ENCODE measurements at places on chromosomes 4 and X.

- no peak for DNase-seq
Observed at GRCh38 chr4:73917081-73917501, 47.9 kb downstream of the CXCL1 start.

DNA sequence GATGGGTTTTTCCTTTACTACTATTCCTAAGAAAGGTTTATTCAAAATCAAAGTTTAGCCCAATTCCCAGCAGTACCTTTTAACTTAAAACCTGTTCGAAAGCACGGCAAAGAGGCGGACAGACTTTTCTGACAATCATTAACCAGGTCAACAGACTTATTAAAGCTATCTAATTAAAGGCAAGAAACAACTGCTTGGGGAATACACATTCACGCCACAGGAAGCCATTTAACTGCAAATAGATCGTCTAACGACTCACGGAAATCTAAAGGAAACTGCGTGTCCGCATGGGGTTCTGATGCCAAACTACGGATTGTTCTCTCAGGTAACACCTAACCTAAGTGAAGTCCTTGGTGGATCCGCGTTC is 663 bp upstream of the USP53 start:
- DNase-seq, result no peak

- no peak for DNase-seq
Observed at GRCh38 chr4:169818063-169818679, 60.4 kb upstream of the HPF1 start.

DNA sequence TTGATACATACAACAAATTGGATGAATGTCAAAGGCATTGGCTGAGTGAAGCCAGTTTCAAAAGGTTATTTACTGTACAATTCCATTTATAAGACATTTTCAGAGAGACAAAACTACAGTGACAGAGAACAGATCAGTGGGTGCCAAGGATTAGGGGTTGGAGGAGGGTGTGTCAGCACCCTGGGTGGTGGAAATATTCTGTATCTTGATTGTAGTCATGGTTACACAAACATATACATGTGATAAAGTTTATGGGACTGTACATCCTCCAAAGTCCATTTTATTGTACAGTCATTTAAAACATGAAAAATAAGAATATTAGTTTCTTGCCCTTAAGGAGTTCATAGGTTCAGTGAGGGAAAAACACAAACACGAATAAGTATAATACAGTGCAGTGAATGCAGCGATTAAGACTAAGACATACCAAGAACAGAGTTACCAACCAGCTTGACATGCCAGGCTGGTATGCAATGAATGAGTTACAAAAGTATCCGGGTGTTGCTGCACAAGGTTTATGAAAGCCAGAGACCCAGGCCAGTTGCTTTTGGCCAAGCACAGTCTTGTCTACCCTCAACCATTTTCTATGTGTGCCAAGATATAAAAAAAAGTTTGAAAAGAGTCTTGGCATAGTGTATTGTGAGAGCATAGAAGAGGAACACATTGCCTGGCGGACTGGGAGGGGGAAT is 123.6 kb downstream of the MSL3 start:
- DNase-seq, result no peak

DNA sequence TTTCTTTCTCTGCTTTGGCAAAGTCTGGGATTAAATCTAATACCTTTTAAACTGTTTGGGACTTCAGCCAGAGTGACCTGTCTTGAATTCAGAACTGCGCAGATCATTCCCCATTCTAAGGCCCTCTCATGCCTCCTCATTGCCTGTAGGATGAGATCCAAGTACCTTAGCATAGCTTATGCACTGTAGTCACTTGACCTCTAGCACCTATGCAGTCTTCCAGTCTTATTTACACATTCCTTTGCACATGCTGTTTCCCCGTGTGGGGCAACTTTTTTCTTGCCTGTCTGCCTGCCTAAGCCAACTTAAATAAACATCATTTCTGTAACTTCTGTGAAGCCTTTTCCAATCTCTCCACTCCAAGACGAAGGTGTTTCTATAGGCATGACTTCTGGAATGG is 68.4 kb downstream of the AR start:
- DNase-seq, result no peak

GRCh38 chr4:107721436-107722100 is 1.5 kb upstream of the PAPSS1 start:
- DNase-seq, result no peak

DNA sequence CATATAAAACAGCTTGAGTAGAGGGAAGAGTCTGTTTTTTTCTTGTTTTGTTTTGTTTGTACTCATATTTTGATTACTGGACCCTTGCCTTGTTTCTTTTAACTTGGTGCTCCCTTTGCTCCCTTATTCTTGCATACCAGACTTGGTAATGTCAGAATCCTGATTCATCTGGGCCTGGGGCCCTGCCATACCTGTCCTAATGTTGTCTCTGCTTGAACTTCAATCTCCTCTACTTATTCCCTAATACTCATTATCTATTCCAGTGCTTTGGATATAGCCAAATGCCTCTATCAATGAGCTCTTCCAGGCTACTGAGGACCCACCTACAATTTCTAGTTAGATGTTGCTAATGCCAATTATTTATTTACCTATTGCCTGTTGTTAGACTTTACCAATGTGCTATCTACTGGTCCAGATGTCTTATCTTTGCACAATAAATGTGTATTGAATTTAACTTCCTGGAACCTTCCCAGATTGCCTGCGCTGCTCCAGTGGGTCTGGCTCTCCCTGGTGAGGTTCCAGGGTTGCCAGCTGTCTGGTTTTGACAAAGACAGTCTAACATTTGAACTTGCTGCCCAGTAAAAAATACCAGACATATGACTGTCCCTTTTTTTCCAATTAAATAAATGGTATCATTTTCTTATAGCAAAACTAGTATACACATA is 64.4 kb upstream of the ACSL4 start:
- no peak for DNase-seq

DNA sequence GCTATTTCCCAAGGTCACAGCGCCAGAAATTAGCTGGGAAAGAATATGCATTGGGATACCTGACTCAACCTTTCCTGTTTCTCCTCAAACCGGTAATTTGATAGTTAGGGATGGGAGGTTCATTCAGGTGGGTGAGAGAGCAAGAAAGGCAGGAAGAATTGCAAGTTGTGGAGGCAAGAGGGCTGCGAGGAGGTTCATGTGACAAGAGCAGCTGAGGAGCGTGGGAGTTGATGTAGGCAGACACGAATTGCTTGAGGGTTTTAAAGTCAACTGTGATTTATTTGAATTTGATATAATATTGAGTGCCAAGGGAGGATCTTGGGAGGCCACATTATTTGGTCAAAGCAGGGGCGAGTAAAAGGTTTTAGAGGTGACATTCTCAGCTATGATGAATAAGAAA is 329.0 kb downstream of the STIM2 start:
- DNase-seq, result no peak

GRCh38 chrX:4622486-4623167 is 909.2 kb upstream of the PRKX start:
- DNase-seq, result no peak

DNA sequence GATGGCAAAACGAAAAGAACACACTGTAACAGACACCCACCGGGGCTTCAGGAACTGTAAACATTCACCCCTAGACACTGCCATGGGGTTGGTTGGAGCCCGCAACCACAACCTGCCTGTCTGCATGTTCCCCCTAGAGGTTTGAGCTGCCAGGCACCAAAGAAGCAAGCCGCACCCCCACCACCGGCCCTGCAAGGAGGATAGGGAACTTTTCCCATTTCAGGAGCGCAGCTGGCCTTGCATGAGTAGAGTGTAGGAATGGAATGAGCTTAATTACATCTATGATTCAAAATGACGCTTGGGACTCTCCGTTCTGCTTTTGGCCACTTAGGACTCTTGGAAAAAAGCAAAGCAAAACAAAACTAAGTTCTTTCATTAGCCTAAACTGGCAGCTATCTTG is 243.6 kb upstream of the CTSO start:
- no peak for DNase-seq

- no peak for DNase-seq
Observed at GRCh38 chr4:102563000-102563399, 61.8 kb downstream of the NFKB1 start.

GRCh38 chr4:10083861-10084641 is 32.5 kb downstream of the WDR1 start:
- no peak for DNase-seq

DNA sequence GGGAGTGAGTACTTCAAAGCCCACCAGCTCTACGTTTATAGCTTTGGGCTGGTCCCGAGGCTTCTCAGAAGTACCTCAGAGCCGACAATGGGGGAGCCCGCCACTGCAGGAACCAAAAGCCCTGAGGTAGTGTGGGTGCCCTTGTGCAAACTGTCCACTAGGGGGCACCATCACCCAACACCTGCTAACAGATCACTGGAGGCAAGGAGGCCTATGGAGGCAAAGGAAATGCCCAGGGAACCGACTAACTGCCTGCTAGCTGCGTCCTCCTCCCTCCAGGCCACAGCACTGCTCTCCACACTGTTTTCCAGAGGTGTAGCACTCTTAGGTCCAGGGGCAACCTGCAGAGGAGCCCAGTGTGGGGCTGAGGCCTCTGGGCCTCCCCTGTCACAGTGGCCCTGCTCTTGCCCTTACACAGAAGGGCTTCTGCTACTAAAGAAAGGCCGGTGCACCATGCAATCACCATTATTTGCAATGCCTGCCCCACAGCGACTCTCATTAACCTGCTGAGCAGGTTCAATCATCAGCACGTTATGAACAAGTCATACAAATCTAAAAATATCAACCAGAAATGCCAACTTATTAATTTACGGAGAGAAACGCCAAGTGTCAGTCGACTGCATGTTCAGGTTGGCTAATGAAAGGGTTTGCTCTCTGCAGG is 159.1 kb downstream of the NSUN7 start:
- peak; percentile 75 for DNase-seq

DNA sequence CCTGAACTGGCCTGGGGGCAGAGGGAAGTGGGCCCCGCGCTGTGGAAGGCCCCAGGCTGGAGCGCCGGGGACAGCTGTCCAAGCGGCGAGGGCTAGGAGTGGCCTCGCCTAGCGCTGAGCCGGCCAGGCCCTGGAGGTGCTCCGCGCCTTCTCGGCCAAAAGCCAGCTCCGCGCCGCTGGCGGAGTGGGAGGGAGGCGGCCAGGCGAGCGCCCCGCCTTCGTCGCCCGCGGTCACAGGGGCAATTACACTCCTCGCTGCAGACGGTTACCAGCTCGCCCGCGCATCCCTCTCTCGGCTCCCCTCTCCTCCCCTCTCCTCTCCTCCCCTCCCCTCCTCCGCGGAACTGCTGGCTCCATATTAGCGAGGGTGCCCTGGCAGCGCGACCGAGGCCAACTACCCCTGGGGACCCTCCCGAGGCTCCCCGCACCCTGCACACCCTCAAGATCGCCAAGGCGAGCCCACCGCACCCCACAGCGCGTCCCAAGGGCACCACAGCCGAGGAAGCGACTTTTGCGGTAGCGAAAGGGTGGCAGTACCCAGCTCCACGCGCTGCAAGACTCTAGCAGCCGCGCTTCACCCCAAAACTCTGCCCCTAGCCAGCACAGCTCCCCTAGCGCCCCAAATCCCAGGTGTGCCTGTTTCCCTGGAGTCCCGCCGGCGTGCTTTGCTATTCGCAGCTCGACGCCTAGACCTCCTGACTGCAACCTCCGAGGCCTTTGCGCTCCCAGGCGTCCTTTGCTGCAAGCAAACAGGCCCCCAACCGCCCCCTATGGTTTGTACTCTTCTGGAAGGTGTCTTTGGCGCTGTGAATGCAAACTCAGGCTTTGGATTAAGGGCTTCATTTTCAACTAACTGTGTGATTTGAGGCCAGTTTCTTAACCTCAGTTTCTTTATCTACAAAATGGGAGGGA is 91.4 kb downstream of the BCOR start:
- DNase-seq, result no peak

- no peak for DNase-seq
Observed at GRCh38 chrX:134023851-134024281, 38.5 kb upstream of the GPC3 start.

DNA sequence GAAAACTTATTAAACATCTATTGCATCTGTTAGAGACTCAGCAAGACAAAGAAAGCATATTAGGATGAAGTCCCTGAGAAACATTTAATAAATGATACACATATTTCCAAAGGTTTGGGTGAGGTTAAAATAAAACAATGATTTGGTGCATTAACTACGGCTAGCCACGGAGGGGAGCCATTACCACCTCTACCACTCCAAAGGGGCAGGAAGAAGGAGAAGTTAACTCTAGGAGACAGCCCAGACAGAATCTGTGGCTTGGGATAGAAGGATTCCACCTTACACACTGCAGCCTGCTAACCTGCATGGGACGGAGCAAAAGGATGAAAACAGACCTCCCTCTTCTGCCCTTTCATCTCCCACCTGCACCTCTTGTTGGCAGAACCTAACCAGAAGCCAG is 189.1 kb upstream of the C1QTNF7 start:
- DNase-seq, result peak; percentile 59

DNA sequence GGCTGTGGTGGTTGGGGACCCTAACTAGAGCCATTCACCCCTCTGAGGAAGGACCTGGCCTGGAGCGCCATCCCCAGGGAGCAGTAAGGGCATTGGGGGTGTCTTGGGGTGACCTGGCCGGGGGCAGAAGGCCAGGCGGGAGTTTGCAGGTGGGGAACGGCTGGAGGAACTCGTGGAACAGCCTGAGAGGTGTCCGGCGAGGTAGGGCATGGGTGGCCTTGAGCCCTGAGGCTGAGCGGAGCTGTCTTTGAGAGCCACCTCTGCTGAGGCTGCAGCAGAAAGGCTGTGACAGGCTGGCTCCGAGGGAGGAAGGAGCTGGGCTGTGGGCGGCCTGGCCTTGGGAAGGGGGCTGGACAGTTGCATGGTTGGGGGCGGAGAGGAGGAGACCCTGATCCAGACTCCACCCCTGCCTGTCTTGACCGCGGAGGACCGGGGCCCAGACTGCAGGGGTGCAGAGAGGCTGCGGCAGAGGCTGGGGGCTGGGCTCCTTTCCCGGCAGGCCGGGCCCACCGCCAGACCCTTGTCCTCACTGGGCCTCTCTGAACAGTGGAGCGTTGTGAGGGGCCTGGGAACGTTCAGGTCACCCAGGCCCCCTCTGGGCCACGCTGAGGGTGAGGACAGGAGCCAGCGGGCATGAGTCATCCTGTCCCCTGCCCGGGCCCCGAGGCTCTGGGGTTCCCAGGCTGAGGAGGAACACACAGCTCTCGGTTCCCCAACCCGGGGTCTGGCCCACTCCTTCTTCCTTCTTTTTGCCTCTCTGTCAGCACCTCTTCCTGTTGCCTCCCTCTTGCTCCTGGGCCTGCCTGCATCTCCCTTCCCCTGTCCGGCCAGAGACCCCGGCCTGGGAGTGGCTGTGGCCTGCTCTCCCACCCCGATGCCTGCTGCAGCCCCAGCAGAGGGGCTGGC is 8.1 kb downstream of the SH3BP2 start:
- no peak for DNase-seq
